ENCODE measurements at places on chromosomes 12 and 14.

GRCh38 chr12:53173085-53173715, 7.3 kb upstream of the ZNF740 start:
- no peak for DNase-seq

DNA sequence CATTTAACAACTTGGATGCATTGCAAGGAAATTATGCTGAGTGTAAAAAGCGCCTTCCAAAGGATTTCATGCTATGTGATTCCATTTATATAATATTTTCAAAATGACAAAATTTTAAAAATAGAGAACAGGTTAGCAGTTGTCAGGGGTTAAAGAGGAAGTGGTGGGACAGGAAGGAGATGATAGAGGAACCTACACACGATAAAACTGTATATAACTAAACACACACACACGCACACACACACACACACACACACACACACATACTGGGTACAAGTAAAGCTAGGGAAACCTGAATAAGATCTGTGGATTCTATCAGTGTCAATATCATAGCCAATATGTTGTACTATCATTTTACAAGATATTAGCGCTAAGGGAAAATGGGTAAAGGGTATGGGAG, 17.2 kb downstream of the TTC9 start:
- no peak for DNase-seq

DNA sequence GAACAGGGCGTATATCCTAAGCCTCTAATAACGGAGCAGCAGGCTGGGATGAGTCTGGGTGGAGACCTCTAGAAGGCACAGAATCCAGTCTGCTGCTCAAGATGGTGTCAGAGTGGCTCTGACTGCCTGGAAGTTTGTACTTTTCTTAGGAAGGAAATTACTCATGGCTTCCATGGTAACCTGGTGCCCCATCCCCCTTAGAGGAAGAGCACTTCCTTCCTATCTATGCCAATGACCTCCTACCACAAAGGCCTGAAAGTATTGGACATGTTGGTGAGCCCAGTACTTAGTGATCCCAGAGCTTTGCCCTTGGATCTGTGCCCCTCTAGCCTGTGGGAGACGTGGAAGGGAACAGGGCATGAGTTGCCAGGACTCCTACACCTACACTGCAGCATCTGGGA, 1.5 kb downstream of the BATF start:
- DNase-seq: no peak

DNA sequence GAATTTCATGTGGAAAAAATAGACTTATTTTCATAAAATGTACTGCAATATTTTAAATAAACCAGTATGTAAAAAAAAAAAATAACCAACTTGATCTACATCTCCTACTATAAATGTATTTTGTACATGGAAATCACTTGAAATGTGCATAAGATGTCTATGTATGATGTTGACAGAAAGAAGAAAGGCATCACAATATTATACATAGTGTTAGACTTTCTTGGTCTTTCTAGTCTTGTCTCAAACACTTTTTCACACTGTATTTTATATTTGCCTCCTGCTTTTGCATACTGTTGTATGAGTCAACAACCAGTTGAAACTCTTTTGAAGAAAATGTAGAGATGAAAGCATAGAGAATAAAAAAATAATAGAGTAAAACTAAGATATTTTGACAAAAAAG, 352.4 kb upstream of the MGAT4C start:
- DNase-seq: no peak

DNA sequence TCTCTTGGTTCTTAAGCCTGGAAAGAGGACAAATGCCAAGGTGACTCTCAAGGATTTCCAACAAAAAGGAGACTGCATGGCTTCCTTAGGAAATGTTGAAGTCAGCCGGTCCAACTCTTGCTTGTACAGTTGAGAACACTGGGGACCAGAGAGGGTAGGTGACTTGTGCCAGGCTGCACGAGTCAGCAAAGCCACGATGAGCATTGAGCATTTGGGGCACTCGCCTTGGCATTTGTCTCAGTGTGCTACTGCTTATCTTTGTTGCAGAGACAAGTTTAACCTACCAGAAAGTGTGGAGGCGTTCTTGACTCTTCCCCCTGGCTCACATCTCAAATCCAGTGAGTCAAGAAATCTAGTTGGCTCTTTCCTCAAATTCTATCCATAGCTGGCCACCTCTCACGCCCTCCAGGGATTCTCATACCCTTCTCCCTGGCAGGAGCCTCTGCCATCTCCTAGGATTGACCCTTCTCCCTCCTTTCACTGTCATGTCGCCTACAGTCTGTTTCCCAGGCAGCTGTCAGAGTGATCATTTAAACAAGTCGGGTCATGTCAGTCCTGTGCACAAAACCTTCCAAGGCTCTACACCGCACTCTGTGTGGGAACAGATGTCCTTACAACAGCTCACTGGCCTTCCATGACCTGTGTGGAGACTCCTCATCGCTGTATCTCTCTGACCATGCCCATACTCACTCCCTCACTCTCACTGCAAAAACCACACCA, 17.2 kb upstream of the KRT83 start:
- no peak for DNase-seq

DNA sequence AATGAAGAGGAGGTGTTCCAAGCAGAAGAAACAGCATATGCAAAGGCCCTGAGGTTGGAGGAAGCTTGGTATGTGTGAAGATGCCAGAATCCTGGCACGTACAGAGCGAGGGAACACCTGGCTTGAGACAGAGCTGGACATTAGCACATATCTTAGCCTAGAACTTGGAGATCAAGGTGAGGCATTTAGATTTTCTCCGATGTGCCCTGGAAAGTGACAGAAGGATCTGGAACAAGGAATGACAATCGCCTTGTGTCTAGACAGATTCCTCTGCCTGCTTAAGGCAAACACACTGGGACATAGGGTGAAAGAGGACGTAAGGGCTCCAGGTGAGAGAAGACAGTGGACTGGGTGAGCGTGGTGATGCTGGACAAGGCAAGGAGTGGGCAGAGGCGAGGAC, 32.2 kb upstream of the NOS1 start:
- DNase-seq: no peak

DNA sequence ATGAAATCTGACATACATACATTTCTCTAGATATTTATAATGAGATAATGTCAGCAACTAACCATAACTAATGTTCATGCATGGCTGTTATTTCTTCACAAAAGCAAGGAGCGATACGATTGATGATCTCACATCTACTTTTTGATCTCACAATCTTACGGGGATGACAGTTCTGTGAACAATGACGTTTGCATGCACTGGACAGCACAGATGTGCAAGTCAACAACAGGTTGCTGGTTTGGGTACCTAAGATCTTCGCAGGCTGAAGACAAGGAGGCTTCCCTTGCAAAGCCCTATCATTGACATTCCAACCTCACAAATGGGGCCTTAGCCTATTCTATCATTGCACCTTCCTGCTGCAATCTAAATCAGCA, 53.6 kb downstream of the C12orf42 start:
- DNase-seq: no peak

DNA sequence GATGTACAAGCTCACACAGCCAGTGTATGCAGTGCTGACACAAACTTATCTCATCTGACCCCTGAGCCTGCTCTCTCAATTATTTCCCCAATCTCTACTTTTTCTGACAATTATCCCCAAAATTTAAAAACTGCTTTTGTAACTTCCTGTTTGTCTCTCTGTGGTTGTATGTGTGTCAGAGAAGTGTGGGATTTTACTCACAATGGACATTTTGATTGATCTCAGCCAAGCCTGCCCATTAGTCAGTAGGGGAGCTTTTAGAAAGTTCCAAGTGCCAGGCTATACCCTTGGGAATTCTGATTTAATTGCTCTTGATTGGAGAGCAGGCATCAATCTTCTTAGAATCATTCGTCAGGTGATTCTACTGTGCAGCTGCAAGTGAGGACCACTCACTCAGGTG, 64.9 kb upstream of the LMNTD1 start:
- DNase-seq: no peak

DNA sequence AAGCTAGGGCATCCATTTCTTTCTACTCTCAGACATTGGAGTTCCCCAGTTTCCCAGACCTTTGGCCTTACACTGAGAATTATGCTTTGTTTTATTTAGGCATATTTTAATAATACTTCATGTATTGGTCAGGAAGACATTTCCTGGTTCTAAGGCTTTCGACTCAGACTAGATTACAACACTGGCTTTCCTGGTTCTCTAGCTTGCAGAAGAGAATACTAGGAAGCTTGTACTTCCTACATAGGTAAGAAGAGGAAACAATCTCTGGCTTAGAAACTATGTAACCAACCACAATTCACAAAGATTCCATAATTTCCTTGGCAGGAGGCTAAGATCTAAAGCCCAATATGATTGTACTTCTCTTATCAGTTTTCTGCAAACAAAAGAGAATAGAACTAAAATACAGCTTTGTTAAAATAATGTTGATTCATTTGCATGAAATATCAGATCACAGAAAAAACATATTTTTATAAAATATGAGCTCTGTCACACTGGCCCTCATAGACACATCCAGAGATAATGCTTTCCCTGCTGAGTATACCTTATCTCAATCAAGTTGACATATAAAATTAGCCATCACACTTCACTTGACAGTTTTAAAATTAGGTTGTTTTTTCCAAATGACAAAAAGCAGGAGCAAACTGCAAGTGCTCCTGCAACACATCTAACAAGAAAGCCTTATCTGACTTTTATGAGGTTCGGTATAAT, 30.5 kb downstream of the CLEC2D start:
- no peak for DNase-seq

GRCh38 chr12:94269316-94269999, 121.1 kb downstream of the PLXNC1 start:
- no peak for DNase-seq
